ENCODE measurements at places on chromosomes 11 and 22.

DNA sequence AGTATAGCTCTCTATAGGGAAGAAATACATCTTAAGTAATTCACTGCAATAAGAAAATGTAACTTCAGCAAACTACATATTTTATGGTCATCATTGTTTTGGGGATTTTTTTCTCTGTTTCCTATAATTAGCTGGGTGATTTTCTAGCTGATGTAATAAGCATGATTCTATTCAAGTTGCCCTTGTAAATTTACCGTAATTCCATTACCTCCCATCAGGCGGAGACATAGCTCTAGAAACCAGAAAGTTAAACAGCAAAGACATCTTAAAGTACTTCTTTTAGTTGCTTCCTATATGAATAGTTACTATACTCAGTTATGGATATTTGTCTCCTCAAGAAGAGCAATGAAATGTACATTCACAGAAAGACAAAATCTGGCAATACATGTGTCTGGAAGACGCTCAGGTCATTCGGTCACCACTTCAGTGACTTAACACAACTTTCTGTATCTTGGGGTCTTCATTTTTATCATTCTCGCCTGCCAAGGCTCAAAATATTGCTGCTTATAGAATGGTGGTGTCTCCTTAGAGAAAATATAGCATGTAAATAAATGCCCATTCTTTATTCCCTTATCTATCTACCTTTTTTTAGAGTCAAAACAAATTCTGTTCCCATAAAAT lies 239.9 kb upstream of the ZC3H12C start:
- DNase-seq: peak; percentile 31

DNA sequence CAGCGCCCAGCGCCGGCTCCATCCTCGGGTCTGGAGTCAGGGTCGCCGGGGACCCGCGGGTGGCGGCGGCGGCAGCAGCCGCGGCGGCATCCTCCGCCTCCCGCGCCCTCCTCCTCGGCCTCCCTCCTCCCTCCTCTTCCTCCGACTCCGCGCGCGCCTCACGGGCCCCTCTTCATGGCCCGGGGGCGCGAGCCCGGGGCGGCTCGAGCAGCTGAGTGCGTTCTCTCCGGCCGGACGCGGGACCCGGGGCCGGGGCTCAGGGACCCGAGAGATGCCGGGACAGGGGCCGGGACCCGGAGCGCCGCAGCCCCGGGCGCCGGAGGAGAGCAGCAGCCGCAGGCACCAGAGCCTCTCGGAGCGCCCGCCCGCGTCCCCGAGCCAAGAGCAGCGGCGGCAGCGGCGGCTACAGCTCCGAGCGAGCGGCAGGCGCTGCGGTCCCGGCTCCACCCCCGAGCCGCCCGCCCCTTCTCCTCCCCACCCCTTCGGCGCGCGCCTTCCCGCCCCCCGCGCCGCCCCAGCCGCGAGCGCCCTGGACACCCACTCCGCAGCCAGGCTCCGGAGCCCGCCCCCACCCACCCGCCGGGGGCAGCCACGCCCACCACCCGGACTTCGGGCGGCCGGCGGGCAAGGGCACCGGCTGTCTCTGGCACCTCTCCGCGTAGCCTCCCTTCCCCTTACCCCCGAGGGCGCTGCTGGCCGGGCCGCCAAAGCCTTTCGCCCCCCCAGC lies at the start of gene CHST1:
TSS of gene CHST1 (minus strand) at position 417 of the 727 bp plus-strand sequence. CDS start 14,699 bp downstream, outside the sequence.
- DNase-seq: peak; percentile 13

- no peak for DNase-seq
Measured at GRCh38 chr22:47801541-47802245, 1039.2 kb downstream of the TBC1D22A start.

- DNase-seq: no peak
Measured at GRCh38 chr22:24523873-24524272, 28.7 kb downstream of the UPB1 start.

GRCh38 chr11:31827455-31828206 lies 16.5 kb upstream of the PAX6 start:
- DNase-seq: no peak

GRCh38 chr11:95922536-95923438 lies 1.1 kb downstream of the MTMR2 start:
- DNase-seq: no peak

DNA sequence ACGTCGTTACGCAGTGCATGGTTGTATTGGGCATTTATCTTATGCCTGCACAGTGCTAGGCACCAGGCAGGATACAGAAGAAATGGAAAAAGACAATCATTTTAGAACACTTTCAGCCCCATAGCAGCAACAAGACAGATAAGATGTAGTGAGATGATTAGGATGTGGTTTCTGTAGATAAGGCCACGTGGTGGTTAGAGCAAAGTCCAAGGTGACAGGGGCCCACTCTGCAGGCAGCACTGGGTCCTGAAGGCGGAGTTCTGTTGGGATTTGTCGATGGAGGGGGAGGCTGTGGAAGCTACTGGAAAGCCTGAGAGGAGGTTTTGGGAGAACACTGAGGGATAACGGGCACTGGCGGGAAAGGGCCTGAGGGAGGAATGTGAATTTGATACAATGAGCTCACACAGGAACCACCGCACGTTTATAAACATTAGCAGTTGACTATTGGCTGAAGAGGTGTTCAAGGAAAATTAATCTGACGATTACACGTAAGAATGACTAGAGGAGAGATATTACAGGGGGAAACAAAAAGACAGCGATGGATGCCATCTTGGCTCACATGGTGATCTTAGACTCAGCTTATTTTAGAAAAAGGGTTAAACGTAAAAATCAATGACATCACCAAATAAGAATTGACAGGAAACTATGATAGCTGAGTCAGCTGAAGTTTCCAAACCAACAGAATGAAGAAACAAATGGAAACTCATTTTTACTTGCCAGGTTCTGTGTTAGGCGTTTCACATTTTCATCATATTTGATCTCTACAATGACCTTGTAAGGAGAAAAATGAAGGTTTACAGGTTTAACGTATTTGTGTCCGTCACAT lies 551.0 kb downstream of the OPCML start:
- no peak for DNase-seq

- no peak for DNase-seq
Measured at GRCh38 chr22:48616656-48617055, 1211.0 kb downstream of the BRD1 start.

- peak; percentile 64 for DNase-seq
Measured at GRCh38 chr11:20873054-20873453, 203.7 kb downstream of the NELL1 start.

GRCh38 chr22:24506802-24507438 lies 11.8 kb downstream of the UPB1 start:
- DNase-seq: peak; percentile 95

DNA sequence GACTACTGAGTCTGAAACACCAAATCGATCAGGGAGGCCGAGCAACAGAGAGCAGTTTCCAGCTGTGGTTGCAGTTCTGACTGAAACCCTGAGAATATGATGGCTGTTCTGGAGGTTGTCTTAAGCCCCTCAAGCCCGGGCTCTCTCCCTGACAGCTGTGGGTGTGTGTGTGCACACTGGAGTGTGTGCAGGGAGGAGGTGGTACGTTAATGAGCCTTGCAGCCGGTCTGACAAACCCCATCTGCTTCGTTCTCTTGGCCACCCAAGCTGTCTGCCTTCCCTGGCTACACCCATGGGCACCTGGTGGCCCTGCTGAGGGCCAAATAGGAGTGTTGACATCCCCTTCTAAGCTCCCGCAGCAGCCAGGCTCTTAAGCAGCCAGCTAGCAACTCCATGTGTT lies 189.8 kb downstream of the KIRREL3 start:
- no peak for DNase-seq

- no peak for DNase-seq
Measured at GRCh38 chr22:48279461-48279756, 1517.0 kb downstream of the TBC1D22A start.

DNA sequence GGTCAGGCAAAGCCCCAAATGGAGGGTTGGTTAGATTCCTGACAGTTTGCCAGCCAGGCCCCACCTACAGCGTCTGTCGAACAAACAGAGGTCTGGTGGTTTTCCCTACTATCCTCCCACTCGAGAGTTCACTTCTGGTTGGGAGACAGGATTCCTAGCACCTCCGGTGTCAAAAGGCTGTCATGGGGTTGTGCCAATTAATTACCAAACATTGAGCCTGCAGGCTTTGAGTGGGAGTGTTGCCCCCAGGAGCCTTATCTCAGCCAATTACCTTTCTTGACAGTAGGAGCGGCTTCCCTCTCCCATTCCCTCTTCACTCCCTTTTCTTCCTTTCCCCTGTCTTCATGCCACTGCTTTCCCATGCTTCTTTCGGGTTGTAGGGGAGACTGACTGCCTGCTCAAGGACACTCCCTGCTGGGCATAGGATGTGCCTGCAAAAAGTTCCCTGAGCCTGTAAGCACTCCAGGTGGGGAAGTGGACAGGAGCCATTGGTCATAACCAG lies 4.7 kb upstream of the TTC36 start:
- no peak for DNase-seq

DNA sequence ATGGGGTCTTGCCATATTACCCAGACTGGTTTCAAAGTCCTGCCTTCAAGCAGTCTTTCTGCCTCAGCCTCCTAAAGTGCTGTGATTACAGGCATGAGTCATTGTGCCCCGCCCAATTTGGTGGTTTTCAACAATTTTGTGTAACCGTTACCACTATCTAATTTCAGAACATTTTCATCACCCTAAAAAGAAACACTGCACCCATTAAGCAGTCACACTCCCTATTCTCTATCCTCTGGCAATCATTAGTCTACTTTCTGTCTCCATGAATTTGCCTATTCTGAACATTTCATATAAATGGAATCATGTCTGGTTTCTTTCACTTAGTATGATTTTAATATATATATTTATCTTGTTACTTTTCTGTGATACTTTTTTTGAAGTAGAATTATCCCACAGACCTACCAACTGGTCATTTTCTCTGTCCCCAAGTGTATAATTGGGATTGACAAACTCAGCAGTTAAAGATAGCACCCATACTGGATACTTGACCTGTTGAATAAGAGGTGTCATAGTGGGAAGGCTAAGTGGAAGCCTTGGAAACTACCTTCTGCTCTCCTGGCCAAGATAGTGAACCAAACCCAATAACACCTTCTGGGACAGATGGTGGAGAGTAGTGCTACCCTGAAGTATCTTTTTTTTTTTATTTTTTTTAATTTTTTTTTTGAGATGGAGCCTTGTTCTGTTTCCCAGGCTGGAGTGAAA lies 64.8 kb downstream of the STIM1 start:
- DNase-seq: no peak

DNA sequence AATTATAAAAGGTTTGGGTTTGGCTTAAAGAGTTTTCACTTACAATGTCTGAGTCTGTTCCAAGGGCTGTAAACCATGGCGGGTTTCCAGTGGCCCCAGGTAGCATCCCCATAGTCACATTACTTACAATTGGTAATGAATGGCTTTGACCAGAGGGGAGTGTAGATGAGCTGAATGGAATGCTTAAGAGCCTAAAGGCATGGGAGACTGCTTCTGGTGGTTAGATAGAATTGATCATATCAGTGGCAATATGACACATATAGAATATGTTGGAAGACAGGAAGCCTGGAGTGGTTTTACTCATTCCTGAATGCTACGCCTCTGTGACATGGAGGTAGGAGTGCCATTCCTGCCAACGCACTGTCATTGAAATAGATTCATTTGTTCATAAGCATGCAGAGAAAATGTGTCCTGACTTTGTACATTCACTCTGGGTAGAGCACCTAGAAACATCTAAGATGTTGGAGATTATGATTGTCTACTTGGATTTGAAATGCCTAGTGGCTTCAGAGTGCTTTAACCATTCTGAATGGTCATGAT lies 183.3 kb downstream of the BLID start:
- no peak for DNase-seq

- DNase-seq: no peak
Measured at GRCh38 chr11:104402812-104403521, 239.0 kb upstream of the PDGFD start.

DNA sequence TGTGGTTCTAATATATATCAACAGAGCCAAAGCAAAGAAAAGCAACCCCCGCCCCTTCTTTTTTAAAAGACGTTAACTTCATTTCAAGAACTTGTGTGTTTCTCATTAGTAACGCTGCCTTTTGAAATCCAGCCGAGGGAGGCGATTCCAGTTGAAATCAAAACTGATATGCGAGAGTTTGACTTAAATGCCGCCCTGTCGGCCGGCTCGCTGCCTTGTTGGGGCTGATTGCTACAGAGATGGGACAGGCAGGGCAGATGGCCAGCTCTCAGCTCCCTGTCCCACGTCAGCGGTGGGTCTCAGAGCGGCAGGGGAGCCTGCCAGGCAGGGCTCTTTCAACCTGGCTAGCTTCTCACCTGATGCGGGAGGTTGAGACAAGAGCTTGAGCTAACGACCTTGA lies 51.9 kb upstream of the ALX4 start:
- no peak for DNase-seq

DNA sequence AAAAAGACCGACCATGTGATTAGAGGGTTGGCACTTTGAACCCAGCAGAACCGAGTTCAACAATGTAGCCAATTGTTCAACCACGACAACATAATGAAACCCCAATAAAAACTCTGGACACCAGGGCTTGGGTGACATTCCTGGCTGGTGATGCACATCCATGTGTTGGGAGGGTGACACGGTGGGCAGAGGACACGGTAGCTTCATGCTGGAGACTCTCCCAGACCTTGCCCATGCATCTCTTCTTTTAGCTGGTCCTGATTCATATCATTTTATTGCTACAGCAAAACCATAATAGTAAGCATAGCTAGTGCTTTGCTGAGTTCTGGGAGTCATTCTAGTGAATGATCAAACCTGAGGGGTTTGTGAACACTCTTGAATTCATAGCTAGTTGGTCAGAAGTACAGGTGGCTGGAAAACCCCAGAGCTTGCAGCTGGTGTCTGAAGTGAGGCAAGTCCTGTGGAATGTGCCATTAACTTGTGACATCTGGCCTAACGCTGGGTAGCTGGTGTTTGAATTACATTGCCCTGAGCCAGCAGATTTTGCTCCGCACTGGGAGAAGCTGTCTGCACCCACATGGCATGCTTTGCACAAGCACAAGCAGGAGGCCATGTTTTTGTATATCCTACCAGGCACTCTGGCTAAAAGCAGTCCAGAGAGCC lies 14.0 kb downstream of the RPUSD4 start:
- no peak for DNase-seq

- no peak for DNase-seq
Measured at GRCh38 chr11:64084951-64085710, 49.4 kb downstream of the FLRT1 start.

DNA sequence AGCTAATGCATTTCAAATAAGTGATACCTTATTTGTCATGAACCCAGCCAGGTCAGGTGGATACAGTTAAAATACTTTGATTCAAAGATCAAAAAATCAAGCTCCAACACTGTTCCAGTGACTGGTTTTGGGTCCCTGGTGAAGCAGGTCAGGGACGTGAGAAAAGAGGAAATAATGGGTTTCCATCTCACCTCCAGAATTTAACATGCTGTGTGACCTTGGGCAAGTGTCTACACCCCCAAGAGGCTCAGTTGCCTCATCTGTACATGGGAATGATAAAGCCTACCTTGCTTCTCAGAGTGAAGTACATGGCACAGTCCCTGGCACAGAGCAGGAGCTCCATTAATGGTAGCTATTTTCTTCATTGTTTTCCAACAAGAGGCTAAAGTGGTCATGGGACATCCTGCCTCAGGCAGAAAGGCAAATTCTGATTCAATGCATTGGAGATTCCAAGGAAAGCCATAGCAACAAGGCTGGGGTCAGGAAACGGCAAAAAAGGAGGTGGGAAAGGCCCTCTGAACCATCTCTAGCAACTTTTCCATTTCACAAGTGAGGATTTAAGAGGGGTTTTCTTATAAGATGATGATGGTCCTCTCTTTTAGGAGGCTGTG lies 108.5 kb downstream of the CSNK2A3 start:
- DNase-seq: no peak
